ENCODE measurements at places on chromosomes 1 and 21.

GRCh38 chr1:41495210-41495948, 10.9 kb upstream of the EDN2 start:
- DNase-seq, result no peak

DNA sequence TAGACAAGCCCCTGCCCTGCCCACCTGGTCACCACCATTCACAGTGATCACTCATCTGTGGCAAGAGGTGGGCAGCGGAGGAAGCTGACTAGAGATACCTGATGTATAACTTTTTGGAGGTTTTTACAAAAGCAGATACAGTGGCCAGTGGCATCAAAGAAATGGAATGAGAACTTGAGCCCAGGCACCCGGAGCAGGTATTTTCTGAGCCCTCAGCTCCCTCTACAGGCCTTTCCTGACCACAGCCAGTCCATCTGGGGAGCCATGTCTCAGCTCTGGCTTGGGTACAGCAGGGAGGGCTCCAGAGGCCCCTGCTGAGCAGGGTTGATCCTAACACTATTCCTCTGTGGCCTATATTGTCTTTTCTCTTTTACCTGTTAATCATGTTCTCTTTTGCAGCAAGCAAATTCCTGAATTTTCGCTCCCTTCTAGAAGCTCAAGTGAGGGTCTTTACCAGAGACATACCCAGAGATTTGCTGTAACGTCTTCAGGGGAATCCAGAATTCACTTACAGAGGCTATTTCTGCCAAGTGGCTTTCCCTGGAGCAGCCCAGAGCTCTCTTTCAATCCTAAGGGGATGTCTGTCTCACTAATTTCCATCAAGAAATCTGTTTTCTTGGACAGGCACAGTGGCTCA, 27.3 kb downstream of the GPR157 start:
- peak; percentile 39 for DNase-seq

- no peak for DNase-seq
These were observed 30.2 kb downstream of the WDR4 start for GRCh38 chr21:42848932-42849758.

DNA sequence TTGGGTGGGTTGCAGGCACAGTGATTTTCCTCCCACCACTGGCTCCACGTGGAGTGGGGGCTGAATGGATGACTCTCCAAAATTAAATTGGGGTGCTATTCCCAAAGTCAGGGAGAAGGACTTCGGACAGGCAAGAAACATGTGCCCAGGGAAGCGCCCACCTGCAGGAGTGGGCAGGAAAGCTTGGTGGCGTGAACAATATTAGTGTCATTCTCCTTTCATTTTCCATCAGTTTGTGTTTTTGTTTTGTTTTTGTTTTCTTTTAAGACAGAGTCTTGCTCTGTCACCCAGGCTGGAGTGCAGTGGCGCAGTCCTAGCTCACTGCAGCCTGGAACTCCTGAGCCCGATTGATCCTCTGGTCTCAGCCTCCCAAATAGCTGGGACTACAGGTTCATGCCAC, 30.1 kb downstream of the TOMM20 start:
- DNase-seq, result no peak

GRCh38 chr1:223878598-223879325, 33.0 kb upstream of the TP53BP2 start:
- DNase-seq, result no peak

DNA sequence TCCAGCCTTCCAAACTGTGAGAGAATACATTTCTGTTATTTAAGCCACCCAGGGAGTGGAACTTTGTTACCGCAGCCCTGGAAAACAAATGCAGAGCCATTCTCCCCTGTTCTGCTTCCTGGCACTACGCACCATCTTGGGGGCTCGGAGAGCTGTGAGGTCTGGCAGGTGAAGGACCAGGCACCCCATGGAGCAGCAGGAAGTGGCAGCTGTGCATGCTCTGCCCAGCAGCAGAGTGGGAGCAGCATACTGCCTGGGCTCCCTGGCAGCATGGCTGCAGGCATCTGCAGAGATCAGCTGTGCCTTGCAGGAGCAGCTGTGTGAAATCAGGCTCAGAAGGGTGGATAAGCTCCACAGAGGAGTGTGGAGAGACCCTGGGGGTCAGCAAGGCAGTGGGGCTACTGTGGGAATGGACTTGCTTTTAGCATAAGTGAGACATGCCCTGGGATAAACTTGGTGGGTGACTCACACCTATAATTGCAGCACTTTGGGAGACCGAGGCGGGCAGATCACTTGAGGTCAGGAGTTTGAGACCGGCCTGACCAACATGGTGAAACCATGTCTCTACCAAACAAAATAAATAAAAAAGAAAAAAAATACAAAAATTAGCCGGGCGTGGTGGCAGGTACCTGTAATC, 17.7 kb upstream of the ZSCAN20 start:
- DNase-seq, result no peak

- DNase-seq, result no peak
These were observed 12.1 kb downstream of the ZZZ3 start for GRCh38 chr1:77670330-77670729.

DNA sequence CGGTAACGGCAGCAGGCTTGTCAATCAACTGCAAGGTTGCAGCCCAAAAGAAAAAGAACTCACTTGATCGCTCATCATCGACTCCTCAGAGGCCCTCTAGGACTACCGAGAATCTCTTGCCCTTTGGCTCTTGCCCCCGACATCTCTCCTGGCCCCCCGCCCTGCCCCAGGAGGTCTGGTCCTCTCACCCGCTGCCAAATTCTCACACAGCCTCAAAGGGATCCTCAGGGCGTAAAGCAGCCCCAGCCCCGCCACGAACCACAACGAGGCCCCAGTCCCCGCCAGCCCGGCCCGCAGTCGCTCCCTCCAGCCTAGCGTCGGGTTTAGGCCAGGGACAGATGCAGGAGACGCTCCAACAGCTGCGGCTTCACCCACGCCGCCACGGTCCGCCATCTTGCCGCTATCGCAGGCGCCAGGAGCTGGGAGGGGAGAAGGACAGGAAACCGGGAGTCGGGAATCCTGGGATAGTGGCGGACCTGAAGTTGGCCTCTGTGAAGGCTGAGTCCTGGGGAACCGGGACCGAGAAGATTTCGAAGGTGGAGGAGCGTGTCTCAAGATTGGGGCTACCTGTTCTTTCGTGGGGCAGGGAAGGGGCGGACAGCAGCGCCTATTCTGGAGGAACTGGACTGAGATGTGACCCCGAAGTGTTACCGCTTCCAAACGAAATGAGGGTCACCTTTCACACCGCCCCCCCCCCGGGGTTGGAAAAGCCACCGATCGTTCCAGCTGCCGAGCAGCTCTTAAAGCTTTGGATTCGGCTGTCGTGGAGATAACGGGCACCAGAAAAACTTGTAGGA, at the start of gene ST7L:
Gene ST7L (minus strand): TSS at position 421 of the 797 bp plus-strand sequence. CDS start 28 bp downstream, at position 393.
- DNase-seq, result peak; percentile 76

DNA sequence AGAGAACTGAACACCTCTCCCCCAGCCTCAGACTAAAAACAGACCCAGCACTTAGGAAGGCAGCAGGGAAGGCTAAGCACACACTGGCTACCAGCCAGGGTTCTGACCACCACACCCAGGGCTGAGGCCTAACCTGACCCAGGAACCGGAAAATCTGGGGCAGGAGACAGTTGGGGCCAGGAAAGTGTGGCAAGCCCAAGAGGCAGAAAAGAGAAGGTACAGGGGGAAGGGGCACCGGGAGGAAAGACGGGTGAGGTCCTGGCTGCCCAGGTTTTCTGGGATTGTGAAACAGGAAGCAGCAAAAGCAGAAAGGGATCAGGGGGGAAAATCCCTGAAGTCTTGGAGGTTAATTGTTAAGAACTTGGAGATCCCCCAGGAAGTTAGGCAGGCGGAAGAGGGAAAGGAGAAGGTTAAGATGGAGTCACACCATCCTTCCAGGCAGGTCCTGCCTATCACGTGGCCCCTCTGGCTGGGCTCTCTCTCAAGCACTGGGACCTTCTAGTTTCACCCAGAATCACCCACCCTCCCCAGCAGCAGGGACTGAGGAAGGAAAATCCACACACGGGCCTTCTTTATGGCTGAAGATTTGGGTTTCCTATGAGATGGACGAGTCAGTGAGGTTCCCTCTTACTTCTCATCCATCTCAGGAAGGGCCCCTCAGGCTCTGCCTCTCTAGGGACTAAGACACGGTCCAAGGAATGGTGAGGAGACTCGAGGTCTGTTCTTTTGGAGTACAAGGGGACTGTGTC, 2.6 kb downstream of the HDGF start:
- DNase-seq, result no peak

- DNase-seq, result no peak
These were observed 72.0 kb downstream of the EIF4G3 start for GRCh38 chr1:21104683-21105082.

DNA sequence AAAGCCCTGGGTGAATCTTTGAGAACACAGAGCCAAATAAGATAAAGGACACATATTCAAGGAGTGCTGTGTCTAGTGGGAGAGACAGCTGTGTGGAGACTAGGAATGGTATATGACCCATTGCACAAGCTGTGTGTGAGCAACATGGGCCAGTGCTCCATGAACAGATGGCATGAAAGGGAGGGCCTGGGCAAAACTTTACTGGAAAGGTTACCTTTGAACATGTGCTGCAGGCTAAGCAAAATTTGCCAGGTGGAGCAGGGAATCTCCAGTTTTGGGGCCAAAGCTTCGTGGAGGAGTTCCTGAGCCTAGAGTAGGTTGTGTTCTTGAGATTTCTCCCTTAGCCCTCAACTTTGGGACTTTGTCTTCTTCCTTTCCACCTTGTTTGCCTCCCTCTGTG, 446.1 kb upstream of the PROX1 start:
- no peak for DNase-seq

DNA sequence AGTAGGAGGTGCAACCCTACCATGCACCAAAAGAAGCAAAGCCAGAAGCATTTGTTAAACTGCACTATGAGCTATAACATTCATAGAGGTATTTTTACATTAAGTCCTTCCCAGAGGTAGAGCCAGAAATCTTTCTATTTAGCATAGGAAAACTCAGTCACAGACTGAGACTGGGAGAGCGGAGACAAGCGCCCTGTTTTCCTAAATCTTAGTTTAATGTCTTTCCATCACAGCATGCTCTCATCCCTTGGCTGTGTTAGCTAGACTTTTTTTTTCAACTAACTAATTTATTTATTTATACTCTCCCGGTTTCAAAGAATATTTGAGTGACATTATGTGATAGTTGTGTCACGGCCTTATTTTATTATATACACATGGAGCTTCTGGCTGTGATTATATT, 304.1 kb downstream of the LMX1A start:
- no peak for DNase-seq

GRCh38 chr1:83765125-83765524, 233.8 kb downstream of the TTLL7 start:
- DNase-seq, result no peak

DNA sequence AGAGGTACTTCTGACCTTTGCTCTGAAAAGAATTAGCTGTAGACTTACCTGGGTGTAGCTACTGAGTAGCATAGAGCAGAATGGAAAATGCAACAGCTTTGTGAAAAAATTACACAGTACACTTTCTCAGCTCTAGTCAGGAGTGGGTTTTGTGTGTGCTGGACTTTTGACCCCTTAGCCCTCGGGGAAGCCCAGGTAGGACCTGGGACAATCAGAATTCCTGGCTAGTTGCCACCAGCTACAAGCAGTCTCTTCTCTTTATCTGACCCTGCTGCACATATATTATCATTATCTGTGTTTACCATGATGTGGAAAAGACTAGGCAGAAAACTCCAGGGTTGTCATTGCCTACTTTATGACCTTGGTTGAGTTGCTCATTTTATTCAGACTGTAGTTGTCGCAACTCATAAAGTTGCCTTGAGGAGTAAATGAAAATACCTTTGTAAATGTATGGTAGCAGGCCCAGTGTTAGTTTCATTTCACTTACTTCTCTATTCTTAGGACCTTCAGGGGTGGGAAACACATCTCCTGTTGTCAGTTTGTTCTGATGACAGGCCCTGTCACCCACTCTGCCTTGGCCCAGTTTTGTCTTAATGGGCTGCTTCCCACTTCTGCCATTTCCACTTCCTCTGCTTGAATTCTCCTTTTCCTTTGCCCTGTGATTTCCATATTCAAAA, 5.4 kb downstream of the NEK7 start:
- no peak for DNase-seq

DNA sequence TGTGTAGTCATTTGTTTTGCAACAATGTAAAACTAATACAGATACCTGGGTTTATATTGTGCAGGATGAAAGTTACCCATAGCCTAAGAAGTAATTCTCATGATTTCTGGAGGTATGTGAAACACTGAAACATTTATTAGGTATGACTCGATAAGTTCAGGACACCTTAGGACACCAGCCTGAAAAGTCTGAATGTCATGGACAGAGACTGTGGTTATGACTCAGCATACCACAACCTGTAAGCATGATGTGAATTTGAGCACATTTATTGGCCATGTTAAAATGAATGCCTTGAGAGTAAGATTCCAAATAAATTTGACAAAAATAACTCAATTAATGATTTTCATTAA, 1471.7 kb upstream of the B3GALT2 start:
- DNase-seq, result no peak

DNA sequence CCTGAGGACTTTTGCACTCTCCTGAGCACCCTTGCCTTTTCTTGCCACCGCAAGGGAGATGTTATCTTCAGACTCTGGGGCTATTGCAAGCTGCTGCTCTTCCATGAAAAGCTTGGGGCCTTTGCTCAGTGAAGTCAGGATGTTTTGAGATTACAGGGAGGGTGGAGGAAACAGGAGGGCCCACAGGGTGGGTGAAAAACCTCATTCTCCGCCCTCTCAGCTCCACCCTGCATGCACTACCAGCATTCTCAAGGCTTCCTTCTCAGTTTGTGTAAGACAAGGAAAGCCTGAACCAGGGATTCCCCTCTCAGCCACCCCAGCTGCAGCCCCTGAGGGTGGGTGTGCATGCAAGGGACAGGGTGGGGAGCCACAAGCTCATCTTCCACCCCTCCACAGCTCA, 25.8 kb upstream of the ZNF648 start:
- DNase-seq, result no peak

- no peak for DNase-seq
These were observed 129.3 kb downstream of the PRDM2 start for GRCh38 chr1:13829152-13829769.

DNA sequence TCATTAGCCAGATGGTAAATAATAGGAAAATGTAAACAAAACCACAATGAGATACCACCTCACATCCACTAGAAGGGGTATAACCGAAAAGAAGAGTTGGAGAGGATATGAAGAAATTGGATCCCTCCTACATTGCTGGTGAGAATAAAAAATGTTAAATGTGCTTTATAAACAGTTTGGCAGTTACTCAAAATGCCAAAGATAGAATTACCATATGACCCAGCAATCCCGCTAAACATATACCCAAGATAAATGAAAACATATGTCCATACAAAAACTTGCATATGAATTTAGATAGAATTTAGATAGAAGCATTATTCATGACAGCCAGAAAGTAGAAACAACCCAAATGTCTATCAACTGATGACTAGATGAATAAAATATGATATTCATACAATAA, 4.4 kb upstream of the FMO2 start:
- no peak for DNase-seq

- DNase-seq, result no peak
These were observed 65.2 kb downstream of the OBSCN start for GRCh38 chr1:228272831-228273571.

- no peak for DNase-seq
These were observed 110.9 kb downstream of the RUNX1 start for GRCh38 chr21:34938089-34938764.

GRCh38 chr1:98044071-98044697, 123.3 kb upstream of the DPYD start:
- peak; percentile 62 for DNase-seq
